ENCODE measurements at places on chromosomes 2 and 18.
A peak's percentile ranks its signal among the peaks of the same experiment; 100 is the strongest.

- no peak for DNase-seq
These were observed 27.9 kb downstream of the GLS start for GRCh38 chr2:190908532-190908931.

DNA sequence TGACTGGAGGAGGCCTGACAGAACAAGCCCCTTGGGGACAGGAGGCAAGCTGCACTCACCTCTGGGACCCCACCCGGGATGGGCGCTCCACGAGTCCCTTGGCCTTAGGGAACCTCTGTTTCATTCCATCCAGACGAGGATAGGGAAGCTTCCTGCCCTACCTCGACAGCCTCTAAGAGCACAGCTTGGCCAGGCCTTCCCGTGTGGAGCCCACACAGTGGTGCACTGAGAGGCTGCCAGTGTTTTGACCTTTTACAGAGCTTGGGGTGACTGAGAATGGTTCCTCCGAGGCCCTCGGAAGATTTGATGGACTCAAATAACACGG lies 91.4 kb upstream of the SMAD7 start:
- no peak for DNase-seq

DNA sequence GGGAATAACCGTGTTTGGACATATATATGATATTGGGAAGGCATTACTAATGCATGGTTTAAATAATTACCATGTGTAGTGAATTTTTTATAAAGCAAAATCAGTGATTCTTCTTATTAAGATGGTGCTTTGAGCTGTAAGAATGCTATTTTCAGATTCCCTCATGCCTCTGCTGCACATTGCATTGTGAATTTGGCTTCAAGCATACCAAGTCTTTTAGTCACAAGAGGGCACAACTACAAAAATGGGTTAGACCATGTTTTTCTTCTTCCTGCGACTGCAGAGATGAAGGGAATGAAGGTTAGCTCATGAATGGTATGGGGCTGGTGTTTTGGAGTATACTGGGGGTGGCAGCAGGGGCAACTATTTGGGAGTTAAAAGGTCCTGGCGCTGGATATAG lies 320.1 kb downstream of the SLC4A3 start:
- DNase-seq: no peak

DNA sequence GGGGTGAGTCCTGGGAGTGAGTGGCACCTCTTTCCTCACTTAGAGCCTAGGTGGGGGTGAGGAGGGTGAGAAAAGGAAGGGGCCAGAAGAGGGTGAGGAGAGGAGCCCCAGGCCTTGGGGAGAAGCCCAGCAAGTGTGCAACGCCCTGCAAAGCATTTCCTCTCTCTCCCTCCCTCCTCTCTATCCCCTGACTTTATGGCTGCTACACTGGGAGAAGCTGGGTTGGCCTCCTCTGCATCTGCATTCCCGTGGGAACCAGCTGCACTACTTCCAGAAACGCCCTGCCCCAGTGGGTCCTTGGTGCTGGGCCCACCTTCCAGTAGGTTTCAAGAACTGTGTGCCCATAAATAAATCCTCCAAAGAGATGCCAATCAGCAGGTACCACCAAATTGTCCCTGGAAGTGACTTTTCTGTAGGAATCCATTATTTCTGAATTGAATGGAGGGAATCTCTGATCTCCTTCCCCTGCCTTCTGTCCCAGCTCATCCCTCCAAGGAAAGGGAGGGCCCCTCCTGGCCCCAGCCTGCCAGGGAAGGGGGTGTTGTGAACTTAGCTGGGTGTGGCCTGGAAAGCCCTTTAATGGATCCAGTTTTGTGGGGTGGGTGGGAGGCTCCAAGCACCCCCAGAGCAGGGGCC lies 95.7 kb upstream of the BOD1L2 start:
- no peak for DNase-seq

GRCh38 chr2:73823916-73824523 lies 4.7 kb upstream of the STAMBP start:
- DNase-seq: peak; percentile 67

GRCh38 chr2:15899751-15900493 lies 40.4 kb upstream of the MYCN start:
- no peak for DNase-seq

- DNase-seq: peak; percentile 42
These were observed 213.6 kb downstream of the GLI2 start for GRCh38 chr2:120949027-120949956.

DNA sequence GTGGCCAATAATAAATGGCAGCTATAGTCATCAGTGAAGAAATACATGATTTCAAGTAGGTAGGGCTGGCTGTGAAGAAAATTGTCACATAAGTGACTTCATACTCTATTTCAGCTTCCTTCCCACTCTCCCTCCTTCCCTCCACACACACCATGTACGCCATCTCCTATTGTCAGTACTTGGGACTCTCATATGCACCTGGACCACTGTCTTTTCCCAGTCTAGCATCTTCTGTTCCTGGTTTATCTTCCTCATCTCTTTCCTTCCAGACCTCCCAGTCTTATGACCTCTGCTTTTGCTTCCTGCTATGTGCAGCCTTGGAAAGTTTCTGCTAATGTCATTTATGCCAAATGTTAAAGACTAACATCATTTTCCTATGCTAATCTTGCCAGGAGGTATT lies 35.0 kb downstream of the HNMT start:
- DNase-seq: no peak

DNA sequence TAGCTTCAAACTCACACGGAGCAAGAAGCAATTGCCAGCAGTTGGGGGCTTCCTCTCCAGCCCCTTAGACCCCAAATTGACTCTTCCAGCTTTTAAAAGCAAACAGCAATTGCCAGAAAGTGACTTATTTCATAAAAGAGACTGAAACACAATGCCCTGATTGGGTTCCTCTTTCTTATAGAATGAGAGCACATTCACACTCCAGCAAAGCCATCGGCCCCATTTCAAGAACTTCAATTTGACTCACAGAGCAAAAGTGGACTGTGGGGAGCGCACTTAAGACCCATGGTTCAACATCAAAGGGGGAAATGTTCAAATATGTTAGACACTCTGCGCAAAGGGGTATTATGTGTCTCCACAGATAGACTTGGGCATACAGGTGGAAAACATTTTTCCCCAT lies 484.7 kb downstream of the BCL11A start:
- no peak for DNase-seq

DNA sequence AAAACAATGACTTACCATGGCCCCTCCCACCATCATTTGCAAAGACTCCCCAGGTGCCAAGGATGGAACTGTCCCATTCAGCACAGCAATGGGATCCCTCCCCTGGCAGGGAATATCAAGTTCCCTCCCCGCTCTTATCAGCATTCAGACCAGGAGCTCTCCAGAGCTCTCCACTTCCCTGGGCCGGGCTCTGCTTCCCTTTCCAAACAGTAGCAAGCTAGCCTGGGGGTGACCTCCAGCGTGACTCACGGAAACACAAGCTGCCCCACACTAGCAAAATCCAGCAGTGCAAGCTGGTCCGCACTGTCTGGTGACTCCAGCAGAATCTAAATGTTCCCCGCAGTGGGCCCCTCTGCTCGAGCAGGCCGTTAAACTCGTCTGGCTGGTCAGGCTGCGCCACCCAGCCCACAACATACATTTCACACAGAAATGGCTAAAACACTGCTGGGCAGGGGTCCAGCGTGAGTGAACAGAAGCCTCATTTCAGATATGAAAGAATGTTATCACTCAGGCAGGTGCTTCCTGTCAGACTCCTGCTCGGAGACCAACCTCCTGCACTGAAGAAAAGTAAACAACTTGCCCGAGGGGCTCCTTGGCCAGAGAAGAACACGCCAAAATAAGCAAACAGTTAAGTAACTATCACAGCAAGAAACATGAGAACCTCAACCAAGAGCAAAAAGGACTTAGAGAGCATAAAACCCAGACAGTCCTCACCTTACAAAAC lies 33.9 kb downstream of the STAT1 start:
- DNase-seq: peak; percentile 17

DNA sequence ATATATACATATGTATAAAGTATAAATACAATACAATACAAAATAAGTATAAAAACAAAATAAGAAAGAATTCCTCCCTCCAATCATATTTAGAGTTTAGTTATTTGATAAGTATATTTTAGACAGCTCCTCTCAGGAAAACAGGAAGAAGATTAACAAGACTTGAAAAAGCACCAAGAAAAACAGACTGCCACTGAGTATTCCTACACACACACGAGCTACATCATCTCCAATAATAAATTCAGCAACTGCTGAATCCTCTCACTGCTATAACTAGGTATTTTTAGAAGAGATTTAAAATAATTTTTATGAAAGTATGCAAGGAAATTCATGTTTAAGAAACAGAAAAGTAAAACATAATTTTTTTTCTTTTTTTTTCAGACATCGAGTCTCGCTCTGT lies 13.0 kb downstream of the LONRF2 start:
- DNase-seq: no peak

GRCh38 chr18:25875551-25876240 lies 214.7 kb downstream of the SS18 start:
- DNase-seq: no peak

DNA sequence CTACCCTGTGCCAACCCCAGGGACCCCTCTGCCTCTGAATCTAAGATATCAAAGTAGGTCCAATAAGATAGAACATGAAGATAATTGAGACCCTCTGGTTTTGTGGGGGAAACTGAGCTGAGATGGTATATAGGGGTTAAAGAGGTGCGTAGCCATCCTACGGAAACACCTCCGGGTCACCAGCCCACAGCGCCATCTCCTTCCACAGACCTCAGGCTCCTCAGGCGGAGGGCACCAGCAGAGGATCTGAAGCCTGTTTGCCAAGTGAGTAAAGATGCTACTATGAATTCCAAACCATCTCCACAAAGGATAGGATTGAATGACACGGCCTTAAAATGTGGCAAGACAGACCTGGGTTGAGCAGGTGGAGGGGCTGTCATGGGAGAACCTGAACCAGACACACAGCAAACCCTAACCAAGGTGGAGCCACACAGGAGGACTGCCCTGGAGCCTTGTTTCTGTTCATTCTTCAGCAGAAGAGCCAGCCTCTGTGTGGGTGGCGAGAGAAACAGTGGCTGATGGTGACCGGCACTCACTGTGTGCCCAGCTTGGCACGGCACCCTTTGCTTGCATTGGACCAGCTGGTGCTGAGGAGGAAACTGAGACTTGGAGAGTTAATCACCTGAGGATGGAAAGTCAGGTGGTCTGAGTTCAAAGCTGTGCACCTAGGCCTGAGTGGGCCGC lies 10.2 kb downstream of the GBX2 start:
- no peak for DNase-seq

- DNase-seq: no peak
These were observed 17.9 kb upstream of the TEX51 start for GRCh38 chr2:126880817-126881216.

- peak; percentile 11 for DNase-seq
These were observed 65.9 kb upstream of the SLC16A14 start for GRCh38 chr2:230134496-230135129.

DNA sequence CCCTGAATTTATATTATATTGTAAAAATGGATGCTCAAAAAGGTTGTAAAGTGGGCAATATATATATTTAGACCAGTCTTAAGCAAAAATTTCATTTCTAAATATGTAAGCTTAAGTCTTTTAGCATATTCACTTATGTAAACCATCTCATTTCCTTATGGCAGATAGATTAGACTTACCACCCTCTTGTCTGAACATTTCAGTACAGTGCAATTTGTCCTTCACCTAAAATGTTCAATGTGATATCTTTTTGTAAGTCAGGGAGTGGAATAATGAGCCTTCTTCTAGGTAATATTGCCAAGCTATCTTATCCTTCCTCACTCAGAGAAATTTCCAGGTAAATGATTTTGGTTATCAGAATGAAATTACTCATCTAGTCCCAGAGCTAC lies 92.3 kb downstream of the KLF7 start:
- no peak for DNase-seq

DNA sequence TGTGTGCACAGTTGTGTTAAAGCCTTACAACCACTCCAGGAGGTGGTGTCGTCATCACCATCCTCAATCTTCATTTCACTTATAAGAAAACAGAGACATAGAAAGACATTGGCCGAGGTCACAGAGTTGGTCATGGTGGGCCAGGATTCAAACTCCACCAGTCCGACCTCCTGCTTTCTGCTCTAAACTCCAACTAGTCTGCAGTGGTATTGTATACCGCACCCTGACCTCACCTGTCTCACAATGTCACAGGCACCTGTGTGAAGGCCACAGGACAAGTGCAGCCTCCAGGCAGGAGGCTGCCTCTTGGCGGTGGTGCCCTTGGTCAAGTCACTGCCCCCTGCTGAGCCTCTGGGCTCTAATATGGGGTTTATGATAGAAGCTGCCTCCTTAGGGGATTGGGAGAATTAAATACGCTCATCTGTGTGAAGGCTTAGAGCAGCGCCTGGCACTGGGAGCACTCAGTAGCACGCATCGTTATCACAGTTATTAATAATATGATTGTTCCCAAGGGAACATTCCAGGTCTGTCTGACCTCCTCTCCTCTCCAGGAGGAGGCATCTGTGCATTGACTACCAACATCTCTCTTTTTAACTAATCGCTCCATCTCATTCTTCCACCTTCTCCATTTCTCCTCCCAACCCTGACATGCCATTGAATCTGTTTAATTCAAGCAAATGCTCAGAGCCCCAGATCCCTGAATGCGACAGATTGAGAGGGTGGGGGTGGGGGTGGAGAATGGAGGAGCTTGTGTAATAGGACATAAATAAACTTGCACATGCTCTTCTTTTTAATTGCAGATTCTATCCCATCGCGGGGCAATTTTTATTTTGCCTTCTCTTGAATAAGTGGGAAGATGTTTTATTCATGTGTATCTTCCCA lies 112.7 kb downstream of the MCFD2 start:
- no peak for DNase-seq

DNA sequence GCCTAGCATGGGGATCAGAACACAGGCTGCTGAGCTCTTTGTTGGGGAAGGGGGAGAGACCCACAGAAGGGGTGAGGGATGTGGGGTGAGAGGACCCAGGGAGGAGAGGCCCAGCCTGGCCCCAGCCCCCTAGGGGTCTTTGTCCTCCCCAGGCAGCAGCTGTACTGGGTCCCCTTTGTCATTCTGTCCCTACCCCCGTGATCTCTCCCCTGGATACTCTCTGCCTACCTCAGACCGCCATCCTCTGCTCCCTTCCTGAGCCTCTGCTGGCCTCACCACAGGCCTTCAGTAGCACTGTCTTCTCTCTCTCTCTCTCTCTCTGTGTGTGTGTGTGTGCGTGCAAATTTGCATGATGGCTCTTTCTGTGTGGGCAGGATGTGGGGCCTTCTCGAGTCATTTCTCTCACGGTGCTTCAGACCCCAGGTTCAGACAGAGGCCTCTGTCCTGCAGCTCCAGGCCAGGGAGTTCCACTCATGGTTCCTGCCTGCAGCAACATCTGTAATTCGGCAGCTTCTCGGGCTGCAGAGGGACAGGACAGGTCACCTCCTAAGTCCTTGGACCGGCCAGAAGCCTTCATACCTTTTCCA lies 1.4 kb downstream of the PSD4 start:
- no peak for DNase-seq

- DNase-seq: no peak
These were observed 10.3 kb downstream of the ITGA6 start for GRCh38 chr2:172437419-172438341.

GRCh38 chr2:170818752-170819470 lies 2.2 kb downstream of the GAD1 start:
- DNase-seq: no peak

- DNase-seq: no peak
These were observed 17.2 kb upstream of the KLF7 start for GRCh38 chr2:207182911-207183310.

- DNase-seq: no peak
These were observed 28.8 kb downstream of the SNORC start for GRCh38 chr2:232898592-232899543.

Measured in skin of body (tissue), 3 donors.